Uterus (tissue), 4 donors: ENCODE measurements at places on chromosomes 13 and 19. TPM values are rescaled to one million over a fixed set of nuclear protein-coding genes. Genes with fewer than 3 reads are reported as not detected.

Gene DENND1C
- not detected for total RNA-seq

Gene SPACA4
- not detected for total RNA-seq

Gene HSD11B1L
- 6.0 TPM for total RNA-seq

Gene ZNF799
- 10.3 TPM for total RNA-seq

Gene DZIP1
- 65.3 TPM for total RNA-seq

DNA sequence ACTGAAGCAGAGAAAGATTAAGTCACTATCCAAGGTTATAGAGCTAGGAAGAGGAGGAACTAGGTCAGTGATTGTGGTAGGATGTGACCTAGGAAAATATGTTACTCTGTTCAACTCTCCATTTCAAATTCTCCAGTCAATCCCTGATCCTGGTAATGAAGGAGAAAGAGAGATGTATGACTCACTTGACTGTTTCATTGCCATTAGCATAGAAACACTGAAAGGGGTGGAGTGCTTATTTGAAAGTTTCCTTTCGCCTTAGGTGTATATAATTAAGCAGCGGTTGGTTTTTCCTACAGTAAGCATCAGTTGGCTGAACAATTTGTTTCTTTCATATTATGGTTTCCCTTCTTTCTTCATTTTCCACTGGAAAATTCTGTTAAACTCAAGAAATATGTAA is 198.1 kb upstream of the CSNK1A1L start:
- no peaks in the 10 kb centered on the region for H3K27me3 ChIP-seq
- H3K4me3 ChIP-seq: no peak overlapping the region
- no peaks in the 10 kb centered on the region for H3K4me1 ChIP-seq
- DNase-seq: no peak
- H3K27ac ChIP-seq: no peak overlapping the region

DNA sequence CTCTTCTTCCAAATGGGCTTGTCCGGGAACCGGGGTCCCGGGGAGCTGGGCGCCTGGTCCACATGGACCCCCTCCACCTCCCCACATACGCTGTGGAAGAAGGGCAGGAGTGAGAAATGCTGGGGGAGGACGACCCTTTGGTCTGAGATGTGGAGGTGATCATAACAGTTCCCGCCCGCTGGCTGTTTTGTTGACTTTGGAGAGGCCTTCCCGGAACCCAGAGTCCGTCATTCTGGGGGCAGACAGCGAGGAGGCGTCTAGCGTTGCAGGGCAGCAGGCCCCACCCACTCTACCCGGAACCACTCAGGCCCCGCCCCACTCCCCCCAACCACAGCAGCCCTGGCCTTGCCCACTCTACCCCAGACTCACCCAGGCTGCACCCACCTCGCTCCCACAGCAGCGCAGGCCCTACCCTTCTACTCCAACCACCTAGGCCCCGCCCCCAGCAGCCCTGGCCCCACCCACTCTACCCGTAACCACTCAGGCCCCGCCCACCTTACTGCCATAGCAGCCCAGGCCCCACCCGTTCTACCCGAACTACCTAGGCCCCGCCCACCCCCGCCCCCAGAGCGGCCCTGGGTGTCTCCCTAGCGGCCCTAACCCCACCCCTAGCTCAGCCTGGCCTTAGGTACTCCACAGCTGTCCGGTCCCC is 7.1 kb downstream of the GPR108 start:
- no peak overlapping the region for H3K4me3 ChIP-seq
- no peaks in the 10 kb centered on the region for H3K27me3 ChIP-seq
- no peak overlapping the region for H3K27ac ChIP-seq
- no peaks in the 10 kb centered on the region for H3K4me1 ChIP-seq

GRCh38 chr13:113179374-113180230 is 21.2 kb downstream of the PROZ start:
- no peak overlapping the region for H3K4me3 ChIP-seq
- DNase-seq: no peak
- no peaks in the 10 kb centered on the region for H3K4me1 ChIP-seq
- H3K36me3 ChIP-seq: no peaks in the 10 kb centered on the region

- H3K27me3 ChIP-seq: no peaks in the 10 kb centered on the region
- H3K4me3 ChIP-seq: no peak overlapping the region
- no peak overlapping the region for H3K27ac ChIP-seq
- no peaks in the 10 kb centered on the region for H3K36me3 ChIP-seq
Measured at GRCh38 chr13:112247471-112248405, 128.4 kb upstream of the SPACA7 start.

DNA sequence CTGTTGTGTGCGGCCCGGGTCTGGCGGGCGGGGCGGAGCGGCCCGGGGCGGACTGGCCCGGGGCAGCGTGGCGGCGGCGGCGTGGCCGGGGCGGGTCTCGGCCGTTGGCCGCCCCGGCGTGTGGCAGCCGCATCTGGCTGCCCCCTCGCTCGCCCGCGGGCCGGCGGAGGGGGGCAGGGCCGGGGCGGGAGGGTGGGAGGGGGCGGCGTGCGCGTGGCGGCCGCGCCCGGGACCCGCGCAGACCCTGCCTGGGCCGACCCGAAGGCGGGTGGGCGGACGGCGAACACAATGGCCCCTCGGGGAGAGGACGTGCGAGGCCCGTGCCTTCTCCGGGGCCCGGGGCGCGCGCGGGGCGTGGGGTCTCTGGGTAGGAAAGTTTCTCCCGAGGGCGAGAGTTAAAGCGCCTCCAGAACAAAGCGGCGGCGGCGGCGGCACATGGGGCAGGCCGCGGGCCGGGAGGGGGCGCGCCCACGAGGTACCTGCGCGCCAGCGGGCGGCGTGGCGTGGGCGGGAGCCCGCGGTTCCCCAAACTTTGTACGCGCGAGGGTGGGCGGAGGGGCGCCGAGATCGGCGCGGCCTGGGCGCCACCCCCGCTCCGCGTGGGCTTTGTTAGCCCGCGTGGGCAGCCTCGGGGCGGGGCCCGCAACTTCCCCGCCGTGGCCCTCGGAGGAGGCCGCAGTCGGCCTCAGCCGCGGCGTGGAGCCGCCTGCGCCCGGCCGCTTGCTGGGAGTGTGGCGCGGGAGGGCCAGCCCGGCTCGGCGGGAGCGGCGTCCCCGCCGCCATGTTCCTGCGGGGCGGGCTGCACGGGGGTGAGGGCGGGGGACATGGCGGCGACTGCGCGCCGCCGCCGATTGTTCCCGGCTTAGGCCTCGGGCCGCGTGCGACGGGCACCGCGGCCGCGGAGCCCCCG is 764 bp downstream of the MIR17HG start:
- DNase-seq: peak; percentile 26
- H3K4me3 ChIP-seq: peak overlapping the region; percentile 48
- H3K36me3 ChIP-seq: no peaks in the 10 kb centered on the region
- no peaks in the 10 kb centered on the region for H3K27me3 ChIP-seq

- H3K4me1 ChIP-seq: no peaks in the 10 kb centered on the region
- no peaks in the 10 kb centered on the region for H3K27me3 ChIP-seq
- H3K4me3 ChIP-seq: no peak overlapping the region
- H3K27ac ChIP-seq: no peak overlapping the region
Measured at GRCh38 chr13:83190020-83190419, 692.3 kb downstream of the SLITRK1 start.

DNA sequence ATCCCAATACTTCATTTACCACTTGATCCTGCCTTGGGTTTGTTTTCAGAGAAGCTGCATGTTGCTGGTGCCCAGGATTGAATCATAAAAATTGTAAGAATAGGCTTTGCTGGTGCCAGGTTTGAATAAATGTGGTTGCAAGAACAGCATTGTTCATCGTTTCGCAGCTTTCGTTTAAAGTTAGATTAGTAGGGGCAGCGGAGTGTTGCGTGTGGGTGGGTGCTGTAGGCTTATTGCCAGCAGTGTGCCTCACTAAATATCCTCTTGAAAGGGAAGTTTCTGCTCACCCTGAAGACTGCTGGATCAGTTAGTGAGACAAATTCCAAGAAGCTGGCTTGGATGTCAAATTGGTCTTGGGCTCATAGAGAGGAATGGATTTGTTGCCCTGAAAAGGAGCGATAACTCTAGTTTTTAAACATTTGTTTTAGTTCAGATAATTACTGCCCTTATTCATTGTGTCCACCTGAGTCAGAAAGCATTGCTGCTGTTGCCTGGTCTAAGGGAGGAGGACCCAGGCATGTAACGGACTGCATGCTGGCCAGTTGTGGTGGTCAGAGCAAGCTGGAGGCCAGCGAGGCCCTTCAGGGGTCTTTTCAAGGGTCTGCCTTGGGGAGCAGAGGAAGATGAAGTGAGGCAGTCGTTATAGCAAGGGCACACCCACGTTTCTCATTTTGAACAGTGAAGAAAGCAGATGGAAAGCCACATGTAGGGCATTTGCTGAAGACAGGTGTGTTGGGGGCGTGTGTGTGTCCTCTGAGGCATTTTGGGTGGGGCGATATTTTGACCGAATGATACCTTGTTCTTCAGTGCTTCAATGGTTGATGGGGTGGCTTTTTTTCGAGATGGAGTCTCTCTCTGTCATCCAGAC is 8.5 kb downstream of the ILF3 start:
- peaks cover 7% of the 10 kb centered on the region for H3K4me1 ChIP-seq
- no peak overlapping the region for H3K4me3 ChIP-seq
- DNase-seq: no peak
- H3K36me3 ChIP-seq: no peaks in the 10 kb centered on the region
- no peaks in the 10 kb centered on the region for H3K27me3 ChIP-seq

DNA sequence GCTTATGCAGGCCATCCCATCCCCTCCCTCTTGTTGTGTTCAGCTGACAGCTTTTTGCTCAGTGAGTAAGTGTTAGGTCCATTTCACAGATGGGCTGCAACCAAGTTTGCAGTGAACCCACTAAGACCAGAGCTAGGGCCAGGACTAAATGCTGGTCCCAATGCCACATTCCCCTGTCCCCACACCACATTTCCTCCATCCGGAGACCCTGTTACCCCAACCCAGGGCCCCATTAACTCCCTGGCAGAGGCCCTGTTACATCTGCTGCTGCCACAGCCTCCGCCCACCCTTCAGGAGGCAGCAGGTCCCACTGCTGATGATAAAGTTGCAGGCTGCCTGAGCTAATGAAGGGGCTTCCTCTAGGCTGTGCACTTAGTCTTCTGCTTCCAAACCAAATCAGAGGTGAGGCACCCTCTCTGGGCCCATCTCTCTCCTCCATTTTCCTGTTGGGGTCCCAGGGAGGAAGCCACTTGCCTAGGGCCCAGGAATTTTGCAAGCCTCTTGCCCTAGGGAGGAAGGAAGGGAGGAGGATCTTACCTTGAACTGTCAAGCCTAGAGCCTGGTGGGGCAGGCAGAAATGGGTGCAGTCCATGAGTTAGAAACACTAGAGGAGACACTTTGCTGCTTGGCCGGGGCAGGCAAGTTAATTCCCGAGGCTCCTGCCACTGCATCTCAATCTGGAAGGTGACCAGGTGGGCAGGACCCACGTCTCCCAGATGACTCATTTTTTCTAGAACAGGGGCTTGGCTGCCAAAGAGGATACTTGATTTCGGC is 3.4 kb upstream of the USF2 start:
- H3K36me3 ChIP-seq: no peaks in the 10 kb centered on the region
- no peak overlapping the region for H3K4me3 ChIP-seq
- H3K4me1 ChIP-seq: no peaks in the 10 kb centered on the region
- DNase-seq: peak; percentile 23
- H3K27ac ChIP-seq: peak overlapping the region; percentile 99

GRCh38 chr13:53144826-53145225 is 116.2 kb downstream of the OLFM4 start:
- H3K27ac ChIP-seq: no peak overlapping the region
- H3K4me3 ChIP-seq: no peak overlapping the region
- H3K36me3 ChIP-seq: no peaks in the 10 kb centered on the region
- H3K4me1 ChIP-seq: no peaks in the 10 kb centered on the region

- H3K4me3 ChIP-seq: no peak overlapping the region
- no peaks in the 10 kb centered on the region for H3K4me1 ChIP-seq
- DNase-seq: no peak
- H3K27me3 ChIP-seq: no peaks in the 10 kb centered on the region
Measured at GRCh38 chr13:33276570-33276969, 9.0 kb downstream of the STARD13 start.

GRCh38 chr13:72788831-72789230 is 6.9 kb downstream of the PIBF1 start:
- H3K4me3 ChIP-seq: no peak overlapping the region
- no peaks in the 10 kb centered on the region for H3K36me3 ChIP-seq
- H3K27me3 ChIP-seq: no peaks in the 10 kb centered on the region
- H3K27ac ChIP-seq: no peak overlapping the region
- DNase-seq: no peak
